ENCODE measurements at places on chromosomes 16 and 17.

- no peak for DNase-seq
Observed at GRCh38 chr16:75247249-75247648, 4.2 kb downstream of the BCAR1 start.

- DNase-seq: no peak
Observed at GRCh38 chr17:10013365-10014112, 108.5 kb upstream of the RCVRN start.

DNA sequence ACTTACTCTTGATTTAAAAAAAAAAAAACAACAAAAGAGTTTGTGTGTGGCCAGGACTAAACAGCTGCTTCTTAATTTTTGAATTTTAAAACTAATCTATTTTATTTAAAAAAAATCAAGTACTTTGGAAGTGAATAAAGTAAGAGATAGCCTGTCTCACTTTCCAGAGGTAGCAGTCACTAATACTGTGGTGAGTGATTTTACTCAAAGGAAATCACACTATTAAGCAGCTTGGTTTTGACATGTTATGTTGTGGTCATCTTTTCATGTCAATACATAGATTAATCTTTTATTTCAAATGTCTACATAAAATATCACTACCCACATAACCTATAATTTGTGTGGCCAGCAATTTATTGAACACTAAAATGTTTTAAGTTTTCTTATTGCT, 102.2 kb upstream of the HLF start:
- DNase-seq: no peak

DNA sequence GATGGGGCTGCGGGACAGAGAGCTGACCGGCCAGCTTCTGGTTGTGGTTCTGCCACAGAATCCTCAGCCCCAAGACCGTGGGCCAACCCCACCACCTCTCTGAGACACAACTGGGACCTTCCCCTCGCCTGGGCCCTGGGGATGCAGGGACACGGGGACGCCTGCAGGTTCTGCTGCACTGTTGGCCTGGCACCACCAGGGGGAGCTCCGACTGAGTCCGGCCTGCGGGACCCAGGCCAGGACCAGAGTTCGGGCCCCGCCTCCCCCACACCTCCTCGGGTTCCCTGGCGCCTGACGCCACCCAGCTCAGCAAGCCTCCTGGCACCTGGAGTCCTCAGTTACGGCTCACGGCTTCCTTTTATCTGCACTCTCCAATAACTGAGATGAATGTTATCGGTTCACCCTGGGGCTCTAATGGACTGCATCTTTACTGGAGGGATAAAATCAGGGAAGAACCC, 27.3 kb downstream of the TBC1D16 start:
- DNase-seq: peak; percentile 55

DNA sequence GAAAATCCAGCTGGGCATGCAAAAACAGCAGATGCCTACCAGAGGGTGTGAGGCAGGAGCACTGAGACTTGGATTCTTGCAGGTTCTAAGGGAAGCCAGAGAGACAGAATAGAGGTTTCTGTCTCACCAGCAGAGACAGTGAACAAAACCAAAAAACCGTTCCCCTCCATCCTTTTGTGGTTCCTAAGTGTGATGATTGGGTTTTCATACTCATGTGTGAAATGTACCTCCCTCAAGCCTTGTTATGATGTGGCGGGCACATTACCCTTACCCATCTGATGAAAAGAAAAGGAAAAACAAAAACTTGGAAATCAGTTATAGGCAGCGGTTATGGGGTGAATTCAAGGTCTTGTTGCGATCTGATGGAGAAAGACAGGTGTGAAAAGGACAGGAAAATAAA, 172.6 kb upstream of the CDH13 start:
- no peak for DNase-seq

DNA sequence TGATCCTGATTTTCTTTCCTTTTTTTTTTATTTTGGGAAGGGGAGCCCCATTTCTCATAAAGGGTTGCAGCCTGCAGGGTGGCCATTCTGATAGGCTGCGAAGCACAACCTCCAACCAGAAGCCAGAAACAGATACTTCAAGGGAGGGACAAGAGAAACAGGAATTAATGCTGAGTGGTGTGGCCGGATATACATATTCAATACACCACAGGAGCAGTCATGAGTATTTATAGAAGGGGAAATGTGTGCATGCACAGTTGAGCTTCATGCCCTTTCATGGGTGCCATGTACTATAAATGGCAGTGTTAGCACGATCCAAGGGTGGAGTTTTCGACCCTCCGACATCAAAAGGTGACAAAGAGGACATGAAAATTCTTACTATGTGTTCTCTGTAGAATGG, 320.8 kb downstream of the CBLN1 start:
- no peak for DNase-seq

GRCh38 chr17:6578491-6578890, 22.1 kb upstream of the PITPNM3 start:
- DNase-seq: no peak

DNA sequence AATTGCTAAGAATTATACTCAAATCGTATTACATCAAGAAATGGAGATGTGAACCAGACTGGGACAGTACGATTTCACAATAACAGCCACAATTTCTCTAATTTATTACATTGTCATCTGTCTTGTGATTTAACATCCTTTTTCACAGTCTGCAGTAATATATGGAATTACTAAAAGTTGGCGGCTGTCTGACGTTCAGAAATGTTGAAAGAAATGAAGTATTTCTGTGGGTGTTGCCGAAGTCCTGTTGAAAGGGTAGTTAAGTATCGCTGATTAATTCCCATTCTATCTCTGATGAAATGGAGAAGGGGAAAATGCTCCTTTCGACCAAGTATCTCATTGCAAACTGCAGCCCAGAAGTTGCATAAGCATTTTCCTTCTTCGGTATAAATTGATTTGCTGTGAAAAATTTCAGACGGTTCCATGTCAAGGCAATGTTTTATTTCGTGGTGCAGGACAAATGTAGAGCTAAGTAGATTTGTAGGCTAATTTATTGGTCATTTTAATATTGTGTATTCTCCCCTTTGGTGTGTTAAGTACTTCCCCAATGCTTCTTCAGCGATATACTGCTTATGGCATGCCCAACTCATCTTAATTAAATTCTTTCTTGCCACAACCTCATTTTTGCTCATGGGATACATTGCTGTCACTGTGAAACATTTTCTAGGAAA, 775.2 kb upstream of the RBFOX1 start:
- no peak for DNase-seq

DNA sequence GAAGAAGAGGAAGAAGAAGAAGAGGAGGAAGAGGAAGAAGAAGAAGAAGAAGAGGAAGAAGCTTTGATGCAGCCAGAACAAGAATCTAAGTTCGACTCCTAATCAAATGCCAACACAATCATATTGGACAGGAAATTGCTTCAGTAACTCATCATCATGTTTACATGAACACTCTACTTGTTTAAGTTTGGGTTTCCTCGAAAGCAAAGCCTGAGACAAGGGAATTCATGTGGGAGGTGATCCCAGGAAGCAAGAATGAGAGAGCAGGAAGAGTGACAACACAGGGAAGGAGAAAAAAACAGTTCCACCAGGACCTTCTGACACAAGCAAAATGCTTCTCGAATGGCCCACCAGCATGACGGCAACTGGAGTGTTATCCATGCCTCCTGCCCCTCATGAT, 279.0 kb downstream of the PMP22 start:
- DNase-seq: no peak

DNA sequence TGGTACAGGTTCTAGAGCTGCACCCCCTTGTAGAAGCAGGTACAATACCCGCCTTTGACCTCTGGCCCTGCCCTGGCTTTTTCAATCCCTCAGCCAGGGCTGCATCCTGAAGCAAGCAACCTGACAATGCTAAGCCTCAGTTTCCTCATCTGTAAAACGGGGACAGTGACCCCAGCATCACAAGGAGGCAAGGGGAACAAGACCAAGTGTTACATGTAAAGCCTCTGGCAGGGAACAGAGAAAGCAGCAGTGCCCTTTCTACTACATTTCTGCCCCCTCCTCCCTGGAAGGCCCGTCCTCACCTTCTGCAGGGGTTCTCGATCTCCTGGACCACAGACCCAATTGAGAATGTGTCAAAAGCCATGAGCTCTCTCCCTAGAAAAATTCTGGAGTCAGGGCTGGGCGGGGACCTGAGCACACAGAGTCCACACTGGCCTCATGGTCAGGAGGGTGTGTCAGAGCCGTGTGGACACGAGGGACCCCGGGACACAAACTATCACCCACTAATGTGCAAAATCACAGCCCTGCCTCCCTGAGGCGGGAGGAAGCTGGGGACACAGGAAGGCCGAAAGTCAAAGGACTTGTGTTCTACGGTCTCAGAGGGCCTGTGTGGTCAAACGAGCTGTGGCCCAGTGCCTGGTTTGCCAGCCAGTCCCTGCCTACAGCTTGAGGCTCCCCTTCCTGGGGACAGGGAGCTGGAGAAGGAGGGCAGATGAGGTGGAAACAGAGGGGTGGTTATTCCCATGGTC, 27.5 kb downstream of the LRRC75A start:
- no peak for DNase-seq

- DNase-seq: no peak
Observed at GRCh38 chr16:74079232-74079586, 217.4 kb upstream of the PSMD7 start.

GRCh38 chr17:67636834-67637520, 80.8 kb upstream of the NOL11 start:
- no peak for DNase-seq

- no peak for DNase-seq
Observed at GRCh38 chr16:47388705-47389104, 72.2 kb downstream of the ITFG1 start.

GRCh38 chr17:15245054-15245453, 20.1 kb downstream of the PMP22 start:
- DNase-seq: no peak

Data from stimulated activated CD8-positive, alpha-beta memory T cell treated with anti-CD3 and anti-CD28 coated beads, Interleukin-7, amount 100 ng/mL, for 1 hour (primary cell).